Brain (organoid and tissue), 16 donors: ENCODE measurements at places on chromosomes 2 and 18. TPM values are rescaled to one million over a fixed set of nuclear protein-coding genes. Genes with fewer than 3 reads are reported as not detected.

ZRANB3 gene
- polyA plus RNA-seq = 1.8 TPM

GLI2 gene
- 0.37 TPM for polyA plus RNA-seq

ASB18 gene
- not detected for polyA plus RNA-seq

TYW5 gene
- 1.2 TPM for polyA plus RNA-seq

RASGRP3 gene
- polyA plus RNA-seq = 10.3 TPM

MOGAT1 gene
- not detected for polyA plus RNA-seq

IHH gene
- not detected for polyA plus RNA-seq

SLC9A4 gene
- not detected for polyA plus RNA-seq

PROKR1 gene
- not detected for polyA plus RNA-seq

ANKRD30B gene
- polyA plus RNA-seq = not detected

APCDD1 gene
- 36.8 TPM for polyA plus RNA-seq

GALNT3 gene
- polyA plus RNA-seq = 5.3 TPM

LBX2 gene
- polyA plus RNA-seq = 2.5 TPM

GPD2 gene
- 24.4 TPM for polyA plus RNA-seq

PROC gene
- 0.59 TPM for polyA plus RNA-seq

KCNF1 gene
- 18.1 TPM for polyA plus RNA-seq

SULT1C2 gene
- polyA plus RNA-seq = not detected

LRRC30 gene
- polyA plus RNA-seq = not detected

CD207 gene
- 0.39 TPM for polyA plus RNA-seq

ATF2 gene
- 18.2 TPM for polyA plus RNA-seq

TEX44 gene
- polyA plus RNA-seq = not detected

ACMSD gene
- polyA plus RNA-seq = not detected

LYG1 gene
- polyA plus RNA-seq = 0.36 TPM

EVA1A gene
- polyA plus RNA-seq = 4.9 TPM

RESP18 gene
- not detected for polyA plus RNA-seq

ERBB4 gene
- 0.81 TPM for polyA plus RNA-seq

GNAL gene
- polyA plus RNA-seq = 2.7 TPM

PECR gene
- 12.4 TPM for polyA plus RNA-seq

VWA3B gene
- 1.1 TPM for polyA plus RNA-seq

IFIH1 gene
- 2.9 TPM for polyA plus RNA-seq

UGT1A4 gene
- not detected for polyA plus RNA-seq

DSG4 gene
- not detected for polyA plus RNA-seq

DQX1 gene
- not detected for polyA plus RNA-seq

PLGLB1 gene
- polyA plus RNA-seq = 1.0 TPM

ANKRD30BL gene
- not detected for polyA plus RNA-seq

GULP1 gene
- polyA plus RNA-seq = 0.73 TPM

MGAT4A gene
- 8.3 TPM for polyA plus RNA-seq

PSTPIP2 gene
- 2.2 TPM for polyA plus RNA-seq

IL1RN gene
- not detected for polyA plus RNA-seq

UGT1A10 gene
- polyA plus RNA-seq = not detected

CIB4 gene
- polyA plus RNA-seq = not detected

NFE2L2 gene
- polyA plus RNA-seq = 30.1 TPM

TEKT4 gene
- not detected for polyA plus RNA-seq

FECH gene
- 25.8 TPM for polyA plus RNA-seq

POTEI gene
- polyA plus RNA-seq = not detected

SH2D6 gene
- 1.8 TPM for polyA plus RNA-seq

FAM110C gene
- polyA plus RNA-seq = 1.3 TPM

HRH4 gene
- not detected for polyA plus RNA-seq

DTNA gene
- 114 TPM for polyA plus RNA-seq

STK16 gene
- 41.2 TPM for polyA plus RNA-seq
